HFFc6 (cell line): ENCODE measurements at places on chromosomes 12 and 14. TPM values are rescaled to one million over a fixed set of nuclear protein-coding genes. Genes with fewer than 3 reads are reported as not detected.

GRCh38 chr14:49862089-49862673 is 9.6 kb upstream of the NEMF start:
- DNase-seq: peak; percentile 86

GRCh38 chr12:64660237-64661018 is 50.1 kb downstream of the RASSF3 start:
- no peak for DNase-seq

DNA sequence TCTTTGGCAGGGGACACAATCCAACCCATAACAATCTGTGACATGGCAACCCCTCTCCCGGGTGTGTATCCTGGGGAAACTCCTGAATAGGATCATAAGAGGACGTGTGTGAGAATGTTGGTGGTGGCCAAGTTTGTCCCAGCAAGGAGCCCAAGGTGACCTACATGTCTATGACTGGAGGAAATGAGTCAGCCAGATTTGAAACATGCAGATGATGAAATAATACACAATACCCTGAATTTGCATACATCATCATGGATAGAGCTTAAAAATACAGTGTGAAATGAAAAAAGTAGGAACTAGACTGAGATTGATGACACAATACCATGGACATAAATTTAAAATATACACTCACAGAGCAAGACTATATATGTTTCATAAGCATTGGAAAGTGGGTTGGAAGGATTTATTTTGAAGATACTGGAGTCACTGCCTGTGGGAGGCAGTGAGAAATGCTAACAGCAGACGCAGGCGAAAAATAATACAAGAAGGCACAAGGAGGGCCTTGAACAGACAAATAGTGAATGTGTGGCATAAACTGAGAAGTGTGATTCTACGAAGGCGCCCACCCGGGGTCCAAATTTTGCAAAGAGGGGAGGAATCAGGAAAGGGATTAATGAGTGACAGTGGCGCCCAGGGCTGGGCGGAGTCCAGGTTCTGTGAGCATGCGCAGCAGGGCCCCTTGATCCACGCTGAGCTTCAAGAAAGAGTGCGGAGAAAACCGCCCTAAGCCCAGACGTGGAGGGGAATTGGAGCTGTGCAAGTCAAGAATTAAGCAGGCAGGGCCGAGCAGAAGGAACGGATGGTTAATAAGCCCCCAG is 7.0 kb upstream of the MAP1LC3B2 start:
- DNase-seq: peak; percentile 33

DNA sequence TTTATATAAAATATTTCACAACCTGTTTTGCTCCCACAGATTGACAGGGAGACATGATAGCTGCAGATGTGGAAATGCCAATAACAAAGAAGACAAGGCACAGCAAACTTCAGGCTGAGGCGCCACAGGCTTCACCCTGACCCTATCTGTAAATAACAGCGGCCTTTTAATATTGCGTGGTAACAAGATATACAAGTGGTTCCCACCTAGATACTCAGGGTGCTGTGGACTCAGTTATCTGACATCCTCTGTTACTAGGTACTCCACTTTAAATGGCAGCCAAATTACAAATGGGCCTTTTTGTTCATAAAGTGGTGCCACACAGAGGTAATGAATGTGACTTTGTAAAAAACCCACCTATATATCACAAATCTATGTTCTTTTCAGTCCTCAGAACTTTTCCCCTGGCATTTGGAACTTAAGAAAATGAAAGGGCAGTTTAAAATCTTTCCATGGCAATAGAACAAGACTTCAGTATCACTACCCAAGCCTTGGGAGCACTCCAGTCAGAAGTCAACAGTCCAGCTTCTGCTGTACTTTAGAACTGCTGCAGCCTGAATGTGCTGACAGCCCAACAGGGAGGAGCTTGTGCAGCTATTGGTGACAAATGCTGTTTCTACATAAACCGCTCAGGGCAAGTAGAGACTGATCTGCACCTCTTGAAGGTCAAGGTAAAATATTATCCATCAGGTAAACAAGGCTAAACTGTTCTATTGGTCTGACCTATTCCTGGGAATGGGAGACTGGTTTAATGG is 86.2 kb upstream of the DCD start:
- DNase-seq: no peak

DNA sequence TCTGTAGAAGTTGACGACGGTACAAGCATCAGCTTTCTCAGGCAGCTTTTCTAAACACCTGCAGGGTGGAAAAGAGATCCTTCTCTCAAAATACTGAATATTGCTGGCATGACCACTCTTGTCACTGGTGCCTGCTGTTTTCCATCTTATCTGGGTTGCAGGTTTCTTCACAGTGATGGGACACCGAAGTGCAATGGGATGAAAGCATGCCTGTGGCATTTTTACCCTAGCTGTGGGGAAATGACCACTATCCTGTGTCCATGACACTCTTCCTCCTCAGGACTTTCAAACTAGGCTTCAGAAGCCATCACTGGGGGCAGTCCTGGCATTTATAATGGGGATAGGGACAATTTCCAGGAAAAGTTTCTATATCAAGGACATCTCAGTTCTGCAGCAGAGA is 98.5 kb downstream of the ETV6 start:
- no peak for DNase-seq

- no peak for DNase-seq
Measured at GRCh38 chr12:111428728-111429175, 23.0 kb downstream of the SH2B3 start.

DNA sequence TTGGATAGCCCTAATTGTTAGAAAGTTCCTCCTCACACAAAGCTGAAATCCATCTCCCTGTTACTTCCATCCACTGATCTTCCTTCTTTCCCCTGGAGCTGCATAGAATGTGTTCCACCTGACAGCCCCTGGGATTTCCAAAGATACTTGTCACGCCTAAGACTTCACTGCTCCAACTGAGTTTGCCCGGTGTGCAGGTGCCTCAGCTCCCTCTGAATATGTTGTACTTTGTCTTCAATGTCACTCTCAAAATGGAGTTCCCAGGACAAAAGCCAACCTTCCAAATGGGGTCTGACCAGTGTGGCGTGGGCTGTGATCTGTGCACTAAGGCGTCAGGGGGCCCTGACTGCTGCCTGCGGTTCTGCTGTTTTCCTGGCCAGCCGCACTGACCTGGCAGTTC is 42.8 kb downstream of the CACNA2D4 start:
- no peak for DNase-seq

DNA sequence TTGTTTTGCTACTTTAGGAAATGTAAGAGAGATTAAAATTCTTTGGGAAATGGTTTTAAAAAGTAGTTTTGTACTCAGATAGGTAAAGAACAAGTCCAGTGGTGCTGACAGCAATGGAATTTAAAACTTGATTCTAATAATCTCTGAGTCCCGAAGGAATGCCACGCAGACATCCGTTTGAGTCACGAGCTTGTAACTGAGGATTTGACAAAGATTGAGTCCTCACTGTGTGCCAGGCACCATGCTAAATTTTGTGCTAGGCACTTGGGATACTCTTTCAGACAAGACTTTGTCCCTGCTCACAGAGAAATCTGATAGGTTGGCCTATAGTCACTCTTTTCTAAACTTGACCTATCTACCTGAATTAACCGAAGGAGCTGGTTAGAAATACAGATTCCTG is 12.7 kb downstream of the FLRT2 start:
- no peak for DNase-seq

DNA sequence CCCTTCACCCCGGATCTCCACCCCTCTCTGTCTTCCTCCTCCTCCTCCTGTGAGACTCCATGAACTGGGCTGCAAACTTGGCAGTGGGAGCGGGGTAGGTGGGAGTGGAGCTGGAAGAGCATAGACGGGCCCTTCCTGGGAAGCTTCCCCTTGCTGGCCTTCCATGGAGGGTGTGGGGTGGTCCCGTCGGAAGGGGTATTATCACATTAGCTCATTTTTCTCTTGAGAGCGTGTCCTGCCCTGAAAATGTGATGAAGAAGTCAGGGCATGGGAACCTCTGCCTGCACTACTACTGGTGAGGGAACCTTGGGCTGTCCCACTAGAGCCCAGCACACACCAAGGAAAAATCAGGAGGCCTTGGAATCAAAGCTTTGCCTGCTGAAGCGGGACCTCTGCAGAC is 66.5 kb downstream of the CACNA1C start:
- DNase-seq: no peak

GRCh38 chr14:78103271-78103670 is 66.9 kb upstream of the NRXN3 start:
- no peak for DNase-seq

Gene HOXC11
- 0.18 to 2.2 TPM (median 0.21 TPM) in 3 replicates for total RNA-seq

Gene DLK1
- not detected in 2 replicates for total RNA-seq

Gene GLS2
- not detected in 3 replicates for total RNA-seq

Gene GLIPR1L1
- total RNA-seq: not detected in 3 replicates

Gene RNF41
- total RNA-seq: 72.6 to 97.5 TPM (median 77.1 TPM) in 3 replicates

Gene TMEM229B
- total RNA-seq: 0.08 to 0.25 TPM (median 0.21 TPM) in 3 replicates
